Stromal cell of bone marrow (primary cell): ENCODE measurements at places on chromosomes 4 and X.
A peak's percentile ranks its signal among the peaks of the same experiment; 100 is the strongest.

- no peak for DNase-seq
Observed at GRCh38 chrX:148567779-148568178, 67.4 kb downstream of the AFF2 start.

DNA sequence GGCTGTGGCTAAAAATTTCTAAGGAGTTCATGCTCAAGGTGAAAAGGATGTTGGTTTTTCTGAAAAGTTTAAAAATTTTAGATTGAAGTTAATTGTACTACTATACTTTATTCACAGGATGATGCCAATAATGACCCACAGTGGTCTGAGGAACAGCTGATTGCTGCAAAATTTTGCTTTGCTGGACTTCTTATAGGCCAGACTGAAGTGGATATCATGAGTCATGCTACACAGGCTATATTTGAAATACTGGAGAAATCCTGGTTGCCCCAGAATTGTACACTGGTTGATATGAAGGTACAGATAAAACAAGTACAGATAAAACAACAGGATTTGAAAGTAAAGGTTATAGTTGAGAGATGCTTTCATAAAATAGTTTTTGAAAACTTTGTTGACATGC, 12.2 kb downstream of the PAICS start:
- DNase-seq = no peak

DNA sequence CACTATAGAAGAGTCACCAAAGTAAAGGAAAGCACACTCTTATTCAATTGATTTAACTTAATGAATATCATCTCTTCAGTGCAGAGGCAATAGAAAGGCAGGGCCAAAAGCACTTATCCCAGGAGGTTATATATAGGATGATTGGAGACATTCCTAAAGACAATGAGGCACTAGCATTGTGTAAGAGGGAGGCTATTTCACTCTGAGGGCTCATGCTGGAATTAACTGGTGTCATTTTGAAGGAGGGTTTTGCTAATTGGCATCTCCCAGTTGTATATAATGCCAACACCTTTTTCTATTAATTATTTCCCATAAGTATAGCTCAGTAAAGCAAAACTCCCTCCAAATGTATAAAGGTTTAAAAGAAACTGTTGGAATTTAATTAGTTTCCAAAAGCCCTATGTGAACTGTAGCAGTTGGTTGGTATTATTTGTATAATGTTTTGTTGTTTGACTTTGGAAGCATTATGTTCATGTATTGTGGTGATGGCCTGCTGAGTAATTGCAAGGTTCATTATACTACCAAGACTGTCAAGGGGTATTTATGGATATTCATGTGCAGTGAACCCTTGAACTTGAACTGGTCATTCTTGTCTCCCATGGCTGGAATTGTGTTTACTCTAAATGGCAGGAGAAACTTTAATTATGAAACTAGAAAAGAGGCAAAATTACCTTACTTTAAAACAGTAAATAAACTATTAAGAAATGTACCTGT, 270.3 kb downstream of the BMPR1B start:
- DNase-seq = no peak

DNA sequence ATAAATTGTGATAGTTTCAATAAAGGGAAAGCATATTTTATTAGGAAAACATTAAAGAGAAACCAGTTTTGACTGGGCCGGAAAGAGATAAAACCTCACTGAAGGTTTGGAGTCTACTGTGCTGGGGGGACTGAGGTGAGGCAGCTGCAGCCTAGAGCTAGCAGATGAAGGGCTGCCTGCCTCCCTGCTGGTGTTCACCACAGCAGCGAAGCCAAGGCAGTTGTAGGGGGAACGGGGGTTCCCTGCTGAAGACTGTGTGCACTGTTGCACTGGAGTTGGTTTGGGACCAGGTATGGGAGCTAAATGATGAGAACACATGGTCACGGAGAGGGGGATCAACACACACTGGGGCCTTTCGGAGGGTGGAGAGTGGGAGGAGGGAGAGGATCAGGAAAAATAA, 546.5 kb upstream of the SMIM31 start:
- DNase-seq = no peak

DNA sequence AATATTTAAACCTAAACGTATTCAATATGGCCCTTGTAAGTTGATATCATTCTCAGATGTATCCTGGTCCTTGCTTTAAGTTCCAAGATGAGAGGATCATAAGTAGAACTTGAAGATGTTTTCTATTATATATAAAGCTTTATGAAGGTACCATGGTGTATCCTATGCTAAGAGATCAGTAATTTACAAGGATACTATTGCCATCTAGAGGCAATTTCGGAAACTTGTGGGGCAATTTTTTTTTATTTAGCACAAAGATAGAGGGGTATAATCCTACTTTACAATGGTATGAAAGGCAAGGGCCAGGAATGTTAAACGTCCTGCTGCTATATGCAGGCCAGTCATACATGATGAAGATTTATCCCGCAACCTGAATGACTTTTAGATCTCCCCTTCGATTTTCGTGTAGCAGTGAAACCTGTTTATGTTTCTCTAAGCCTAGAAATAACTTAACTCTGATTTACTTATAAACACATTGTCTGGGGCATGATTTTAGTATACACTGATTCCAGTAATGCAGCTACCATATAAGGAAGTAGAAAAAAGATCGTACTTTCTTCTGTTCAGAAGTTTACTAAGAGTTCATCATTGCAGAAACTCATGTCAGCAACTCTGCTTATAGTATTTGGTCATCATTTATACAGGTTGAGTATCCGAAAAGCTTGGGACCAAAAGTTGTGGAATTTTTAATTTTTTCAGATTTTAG, 2.6 kb downstream of the SLC25A31 start:
- peak; percentile 18 for DNase-seq

DNA sequence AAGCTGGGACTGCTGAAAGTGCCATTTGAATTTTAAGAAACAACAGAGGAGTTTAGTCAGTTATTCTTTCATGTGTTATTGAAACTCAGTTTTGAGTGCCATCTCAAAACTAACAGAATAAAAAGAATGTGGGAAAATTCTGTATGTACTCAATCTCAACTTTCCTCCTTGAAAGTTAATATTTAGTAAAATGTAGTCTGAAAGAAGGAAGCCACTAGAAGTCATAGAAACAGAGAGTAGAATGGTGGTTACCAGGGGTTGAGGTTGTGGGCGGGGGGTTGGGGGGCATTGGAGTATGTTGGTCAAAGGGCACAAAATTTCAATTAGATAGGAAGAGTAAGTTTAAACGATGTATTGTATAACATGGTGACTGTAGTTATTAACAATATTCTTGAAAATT, 628.3 kb upstream of the MAGEB2 start:
- no peak for DNase-seq

DNA sequence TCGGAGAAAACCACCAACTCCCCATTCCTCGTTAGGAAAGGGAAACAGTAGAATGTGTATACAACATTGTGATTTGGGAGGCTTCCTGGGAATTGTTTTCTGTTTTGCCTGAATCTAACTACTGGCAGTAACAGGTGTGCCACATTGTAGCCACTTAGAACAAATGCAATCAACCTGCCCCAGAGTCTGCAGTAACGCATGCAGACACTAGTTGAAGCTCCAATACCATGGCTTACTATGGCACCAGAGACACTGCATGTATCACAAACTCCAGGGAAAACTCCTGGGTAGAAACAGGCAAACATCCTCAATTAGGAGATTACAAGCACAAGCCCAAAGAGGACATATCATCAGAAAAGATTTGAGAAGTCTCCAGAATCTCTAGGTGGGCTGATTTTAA, 154.2 kb upstream of the NEIL3 start:
- no peak for DNase-seq

DNA sequence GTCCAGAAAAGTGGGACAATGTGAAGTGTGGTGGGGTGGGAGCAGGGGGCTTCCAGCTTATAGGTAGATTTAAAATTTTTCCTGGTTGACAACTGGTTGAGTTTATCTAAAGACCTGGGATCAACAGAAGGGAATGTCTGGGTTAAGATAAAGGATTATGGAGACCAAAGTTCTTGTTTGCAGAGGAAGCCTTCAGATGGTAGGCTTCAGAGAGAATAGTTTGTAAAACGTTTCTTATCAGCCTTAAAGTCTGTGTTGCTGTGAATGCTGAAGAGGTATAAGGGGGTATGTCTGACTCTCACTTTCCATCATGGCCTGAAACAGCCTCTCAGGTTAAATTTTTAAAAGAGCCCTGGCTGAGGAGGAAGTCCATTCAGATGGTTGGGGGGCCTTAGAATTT, 20.5 kb downstream of the MGST2 start:
- DNase-seq = no peak

DNA sequence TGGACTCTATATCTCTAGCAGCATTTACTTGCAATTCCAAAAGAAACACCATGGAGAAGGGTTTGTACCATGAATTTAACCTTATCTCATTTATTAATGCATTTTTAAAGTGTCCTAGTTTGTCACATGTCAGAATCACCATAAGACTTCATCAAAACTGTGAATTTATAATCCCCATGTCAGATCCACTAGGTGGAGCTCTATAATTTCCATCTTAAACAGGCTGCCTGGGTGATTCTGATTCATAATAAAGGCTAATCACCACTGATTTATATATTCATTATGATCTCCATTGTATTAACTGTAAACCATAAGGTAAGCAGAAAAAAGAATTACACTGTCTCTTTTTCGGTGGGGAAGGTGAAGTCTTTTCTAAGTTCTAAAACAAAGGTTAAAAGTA, 4.0 kb downstream of the TCEAL2 start:
- no peak for DNase-seq

GRCh38 chr4:38509551-38509950, 154.4 kb upstream of the KLF3 start:
- no peak for DNase-seq

DNA sequence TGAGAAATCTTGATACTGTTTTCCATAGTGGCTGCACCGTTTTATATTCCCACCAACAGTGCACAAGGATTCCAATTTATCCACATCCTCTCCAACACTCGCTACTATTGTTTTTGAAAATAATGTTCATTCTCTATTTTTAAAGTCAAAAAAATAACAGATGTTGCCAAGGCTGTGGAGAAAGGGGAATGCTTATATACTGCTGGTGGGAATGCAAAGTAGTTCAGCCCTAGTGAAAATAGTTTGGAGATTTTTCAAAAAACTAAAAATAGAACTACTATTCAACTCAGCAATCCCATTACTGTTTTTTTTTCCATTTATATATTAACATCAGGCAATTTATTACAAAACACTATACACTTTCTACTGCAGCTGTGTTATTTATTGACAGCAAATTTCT, 208.7 kb downstream of the CBLL2 start:
- DNase-seq = no peak

DNA sequence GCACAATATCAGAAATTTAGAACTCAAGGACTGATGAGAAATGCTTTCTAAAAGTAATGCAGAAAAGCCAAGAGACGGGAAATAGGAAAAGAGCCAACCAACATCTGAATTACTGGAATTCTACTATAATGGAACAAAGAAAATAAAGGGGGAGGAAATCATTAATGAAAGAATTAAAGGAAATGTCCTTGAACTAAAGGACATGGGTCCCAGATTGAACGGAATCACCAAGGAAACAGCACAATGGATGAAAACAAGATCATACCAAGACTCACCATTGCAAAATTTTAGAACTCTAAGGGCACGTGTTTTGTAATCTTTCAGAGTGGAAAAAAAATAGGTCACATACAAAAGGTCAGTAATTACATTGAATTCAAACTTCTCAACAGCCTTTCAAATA, 35.9 kb downstream of the HPGDS start:
- DNase-seq = no peak

DNA sequence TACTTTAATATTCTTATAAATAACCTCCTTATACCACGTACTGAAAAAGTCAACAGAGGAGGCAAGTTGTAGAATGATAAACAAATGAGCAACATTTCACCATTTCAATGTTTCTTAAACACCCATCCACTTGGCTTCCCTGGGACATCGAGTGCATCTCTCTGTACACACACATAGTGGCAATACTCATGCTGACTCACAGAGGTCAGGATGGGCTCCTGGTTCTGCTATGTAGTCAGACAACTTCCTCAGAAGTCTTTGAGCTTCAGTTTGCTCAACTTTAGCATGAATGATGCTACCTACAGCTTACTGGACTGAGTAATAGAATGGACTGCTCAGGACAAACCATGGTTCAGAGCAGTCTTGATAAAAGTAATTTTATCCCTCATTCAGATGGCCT, 56.9 kb downstream of the MAD2L1 start:
- peak; percentile 67 for DNase-seq

DNA sequence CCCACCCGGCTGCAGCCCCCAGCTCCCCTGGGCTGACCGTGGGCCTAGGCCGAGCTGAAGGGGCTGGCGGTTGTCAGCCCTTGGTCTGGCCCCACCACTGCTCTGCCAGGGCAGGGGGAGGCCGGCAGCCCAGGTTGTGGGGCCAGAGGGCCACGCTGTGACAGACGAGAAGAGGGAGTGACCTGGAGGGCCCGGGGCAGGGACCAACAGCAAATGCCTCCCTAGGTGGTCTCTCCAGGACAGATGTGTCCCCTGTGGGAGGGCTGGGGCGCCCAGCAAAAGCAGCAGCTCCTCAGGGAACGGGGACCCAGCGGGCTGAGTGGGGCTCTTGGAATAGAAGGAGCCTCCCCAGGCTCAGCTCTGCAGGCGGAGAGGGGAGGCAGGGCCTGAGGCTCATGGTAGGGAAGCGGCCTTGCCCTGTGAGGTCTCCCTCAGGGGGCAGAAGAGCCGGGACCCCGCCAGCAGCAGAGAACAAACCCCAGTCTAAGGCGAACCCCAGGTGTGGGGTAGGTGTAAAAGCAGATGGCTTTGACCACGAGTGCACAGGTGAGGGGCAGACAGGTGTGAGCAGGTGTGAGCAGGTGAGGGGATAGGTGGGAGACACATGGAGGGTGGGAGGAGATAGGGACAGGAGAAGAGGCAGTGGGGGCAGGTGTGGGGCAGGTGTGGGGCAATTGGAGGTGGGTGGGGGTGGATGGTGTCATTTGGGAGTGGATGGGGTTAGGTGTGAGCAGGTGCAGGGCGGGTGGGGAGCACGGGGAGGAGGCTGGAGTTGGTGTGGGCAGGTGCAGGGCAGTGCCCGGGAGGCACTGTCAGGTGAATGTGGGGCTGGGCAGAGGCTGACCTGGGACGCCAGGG, 34.1 kb upstream of the SPON2 start:
- no peak for DNase-seq

GRCh38 chr4:87910795-87911194, 64.7 kb upstream of the SPP1 start:
- DNase-seq = no peak

GRCh38 chr4:148124512-148124911, 317.7 kb downstream of the NR3C2 start:
- no peak for DNase-seq

GRCh38 chrX:38929966-38930421, 128.7 kb downstream of the MID1IP1 start:
- DNase-seq = peak; percentile 76
